ENCODE measurements at places on chromosomes 6 and 20. TPM values are rescaled to one million over a fixed set of nuclear protein-coding genes. Genes with fewer than 3 reads are reported as not detected.

DNA sequence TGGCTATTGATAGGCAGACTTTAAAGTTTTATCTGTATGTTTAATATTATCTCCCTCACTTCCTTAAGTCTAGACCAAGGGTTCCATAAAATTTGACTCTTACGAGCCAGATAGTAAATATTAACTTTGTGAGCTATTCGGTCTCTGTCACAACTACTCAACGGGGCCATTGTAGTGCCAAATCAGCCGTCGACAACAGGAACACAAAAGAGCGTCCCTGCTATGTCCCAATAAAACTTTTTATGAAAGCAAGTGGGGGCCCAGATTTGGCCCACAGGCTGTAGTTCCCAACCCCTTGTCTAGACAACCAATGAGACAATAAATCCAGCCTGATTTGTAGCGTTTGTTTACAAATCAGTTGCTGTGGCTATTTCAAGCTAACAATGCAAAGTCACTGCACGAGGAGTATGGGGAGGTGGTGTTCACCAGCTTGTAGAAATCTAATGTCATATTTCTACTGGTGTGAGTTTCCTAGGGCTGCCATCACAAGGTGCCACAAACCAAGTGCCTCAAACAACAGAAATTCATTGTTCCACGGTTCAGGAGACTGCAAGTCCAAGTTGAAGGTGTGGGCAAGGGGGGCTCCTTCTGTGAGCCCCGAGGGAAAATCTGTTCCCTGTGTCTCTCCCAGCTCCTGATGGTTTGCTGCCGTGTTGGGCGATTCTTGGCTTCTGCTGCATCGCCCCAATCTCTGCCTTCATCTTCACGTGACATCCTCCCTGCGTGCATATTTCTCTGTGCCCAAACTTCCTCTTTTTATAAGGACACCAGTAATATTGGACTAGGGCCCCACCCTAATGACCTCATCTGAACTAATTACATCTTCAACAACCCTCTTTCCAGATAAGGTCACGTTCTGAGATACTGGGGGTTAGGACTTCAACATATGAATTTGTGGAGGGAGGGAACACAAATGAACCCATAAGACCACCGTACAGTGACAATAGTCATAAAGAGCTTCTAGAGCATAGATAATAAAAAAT, 356.0 kb upstream of the JARID2 start:
- H3K36me3 ChIP-seq, result no peaks in the 10 kb centered on the region
- DNase-seq, result no peak
- H3K27ac ChIP-seq, result no peak overlapping the region
- H3K4me1 ChIP-seq, result no peaks in the 10 kb centered on the region

DNA sequence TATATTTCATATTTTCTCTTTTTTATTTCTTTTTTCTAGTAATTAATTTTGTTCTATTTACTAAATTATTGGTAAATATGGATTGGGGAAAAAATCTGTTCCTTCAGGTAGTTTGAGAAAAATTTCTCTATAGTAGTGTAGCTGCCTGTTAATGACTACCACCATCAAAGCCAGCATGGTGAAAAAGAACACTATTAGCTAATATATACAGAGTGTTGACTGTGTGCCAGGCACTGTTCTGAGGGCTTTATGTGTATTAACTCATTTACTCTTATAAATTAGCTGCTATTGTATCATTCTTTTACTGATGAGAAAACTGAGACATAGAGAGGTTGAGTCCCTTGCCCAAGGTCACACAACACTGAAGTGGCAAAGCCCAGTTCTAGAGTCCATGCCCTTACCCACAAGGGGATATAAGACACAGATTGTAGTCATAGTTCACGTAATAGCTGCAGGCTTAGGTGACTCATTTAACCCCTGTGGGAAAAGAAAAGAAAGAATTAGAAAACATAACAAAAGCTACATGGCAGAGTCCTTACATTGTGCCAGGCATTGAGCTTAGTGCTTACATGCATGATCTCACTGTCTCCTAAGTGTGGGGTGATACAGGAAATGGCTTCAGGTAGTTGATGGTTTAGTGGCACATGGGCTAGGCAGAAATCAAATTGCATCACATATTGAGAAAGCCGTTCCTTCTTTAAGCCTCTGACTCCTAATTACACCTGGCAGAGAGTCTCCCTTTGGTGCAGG, 12.2 kb upstream of the AKIRIN2 start:
- H3K27me3 ChIP-seq, result no peaks in the 10 kb centered on the region
- H3K4me3 ChIP-seq, result no peak overlapping the region
- H3K36me3 ChIP-seq, result no peaks in the 10 kb centered on the region
- peaks cover 5% of the 10 kb centered on the region for H3K4me1 ChIP-seq
- DNase-seq, result no peak
- H3K27ac ChIP-seq, result peak overlapping the region; percentile 4

DNA sequence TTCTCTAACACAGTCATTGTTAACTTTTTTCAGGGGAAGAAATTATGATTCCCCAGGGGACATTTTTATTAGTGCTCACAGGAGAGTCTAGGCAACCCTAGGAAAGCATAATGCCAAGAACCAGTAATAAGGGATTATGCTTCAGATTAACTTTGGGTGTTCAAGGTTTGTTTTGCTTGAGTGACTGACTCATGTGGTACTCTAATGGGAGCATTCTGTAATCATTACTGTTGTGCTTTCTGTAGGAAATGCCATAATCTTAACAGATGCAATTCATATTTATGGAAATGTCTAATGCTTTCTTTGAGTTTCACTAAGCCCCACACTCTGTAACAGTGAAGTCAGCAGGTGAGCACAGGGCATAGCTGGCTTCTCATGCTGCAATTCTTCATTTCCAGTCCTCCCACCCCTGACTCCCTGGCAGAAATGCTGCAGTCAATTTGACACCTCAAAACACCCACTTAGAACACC, 263.4 kb upstream of the MAN1A1 start:
- H3K4me1 ChIP-seq, result peaks cover 3% of the 10 kb centered on the region
- no peaks in the 10 kb centered on the region for H3K27me3 ChIP-seq
- H3K27ac ChIP-seq, result no peak overlapping the region
- H3K4me3 ChIP-seq, result no peak overlapping the region
- no peak for DNase-seq
- no peaks in the 10 kb centered on the region for H3K36me3 ChIP-seq

DNA sequence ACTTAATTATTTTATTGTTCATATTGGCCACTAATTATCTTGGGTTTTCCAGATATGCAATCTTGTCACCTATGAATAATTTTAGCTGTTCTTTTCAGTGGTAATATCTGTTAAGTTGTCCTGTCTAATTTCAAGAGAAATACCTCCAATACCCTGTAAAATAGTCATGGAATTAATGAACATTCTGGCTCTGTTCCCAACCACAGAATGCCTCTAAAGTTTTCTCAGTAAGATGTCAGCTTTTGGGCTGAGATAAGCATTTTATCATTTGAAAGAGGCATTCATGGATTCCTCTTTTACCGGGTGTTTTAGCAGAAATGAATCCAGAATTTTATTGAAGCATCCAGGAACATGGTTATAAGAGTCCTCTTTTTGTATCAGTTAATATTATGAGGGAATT, 109.3 kb downstream of the WDR27 start:
- H3K27me3 ChIP-seq, result no peaks in the 10 kb centered on the region
- H3K36me3 ChIP-seq, result no peaks in the 10 kb centered on the region
- peaks cover 17% of the 10 kb centered on the region for H3K4me1 ChIP-seq
- no peak for DNase-seq
- no peak overlapping the region for H3K27ac ChIP-seq
- H3K4me3 ChIP-seq, result no peak overlapping the region

DNA sequence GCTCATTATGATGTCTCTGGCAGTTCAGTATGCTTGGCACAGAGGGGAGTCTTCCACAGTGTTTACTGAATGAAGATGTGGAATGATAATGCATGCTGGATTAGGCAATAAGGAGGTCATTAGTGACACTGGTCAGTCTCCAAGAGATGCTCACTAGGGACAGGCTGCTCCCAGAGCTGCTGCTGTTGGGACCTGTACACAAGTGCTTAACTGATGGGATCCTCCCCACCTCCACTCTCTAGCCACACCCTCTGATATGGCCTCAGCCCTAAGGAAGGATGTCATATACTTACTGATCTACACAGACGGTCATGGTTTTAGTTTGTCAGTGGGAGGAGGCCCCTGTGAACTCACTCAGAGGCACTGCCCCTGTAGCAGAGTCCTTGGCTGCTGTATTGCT, 73.4 kb downstream of the MYB start:
- H3K4me3 ChIP-seq, result no peak overlapping the region
- H3K4me1 ChIP-seq, result no peaks in the 10 kb centered on the region
- no peak for DNase-seq
- no peak overlapping the region for H3K27ac ChIP-seq
- no peaks in the 10 kb centered on the region for H3K36me3 ChIP-seq

The SOX18 gene
- polyA plus RNA-seq, result not detected

DNA sequence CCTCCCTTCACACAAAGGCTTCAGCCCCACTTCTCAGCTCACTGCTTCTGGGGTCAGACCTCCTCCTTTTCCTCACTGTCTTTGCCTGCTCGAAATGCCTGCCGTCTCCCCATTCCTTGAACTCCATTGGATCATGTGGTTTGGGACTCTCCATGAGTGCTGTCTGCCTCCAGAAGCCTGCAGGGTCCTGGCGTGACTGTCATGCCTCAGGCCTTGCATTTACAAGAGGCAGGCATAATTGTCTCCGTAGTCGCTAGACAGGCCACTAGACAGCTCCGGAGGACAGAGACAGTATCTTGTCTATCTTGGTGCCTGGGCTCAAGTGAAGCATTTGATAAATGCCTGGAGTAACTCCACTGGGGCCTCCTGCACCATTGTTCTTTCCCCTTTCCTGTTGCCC, 15.3 kb downstream of the PNLDC1 start:
- H3K36me3 ChIP-seq, result no peaks in the 10 kb centered on the region
- DNase-seq, result no peak
- no peaks in the 10 kb centered on the region for H3K27me3 ChIP-seq
- no peak overlapping the region for H3K4me3 ChIP-seq

GRCh38 chr6:3052481-3053230, 15.6 kb upstream of the RIPK1 start:
- no peaks in the 10 kb centered on the region for H3K4me1 ChIP-seq
- peaks cover 3% of the 10 kb centered on the region for H3K27me3 ChIP-seq
- H3K36me3 ChIP-seq, result no peaks in the 10 kb centered on the region

DNA sequence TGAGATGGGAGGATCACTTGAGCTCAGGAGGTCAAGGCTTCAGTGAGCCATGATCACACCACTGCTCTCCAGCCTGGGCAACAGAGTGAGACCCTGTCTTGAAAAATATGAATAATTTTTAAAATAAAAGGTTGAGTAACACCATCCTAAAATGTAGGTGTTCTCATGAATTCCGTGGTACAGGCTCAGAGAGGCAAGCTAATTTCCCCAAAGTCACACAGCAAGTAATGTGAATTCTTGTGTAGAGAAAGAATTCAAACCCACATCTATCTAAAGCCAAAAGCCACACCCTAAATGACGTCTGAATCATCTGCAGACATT, 80.5 kb downstream of the ZNF217 start:
- no peak overlapping the region for H3K27ac ChIP-seq
- no peak overlapping the region for H3K4me3 ChIP-seq
- H3K4me1 ChIP-seq, result no peaks in the 10 kb centered on the region
- no peaks in the 10 kb centered on the region for H3K36me3 ChIP-seq
- H3K27me3 ChIP-seq, result no peaks in the 10 kb centered on the region

GRCh38 chr6:118700531-118700930, 49.1 kb upstream of the CEP85L start:
- no peak overlapping the region for H3K27ac ChIP-seq
- no peaks in the 10 kb centered on the region for H3K27me3 ChIP-seq
- no peak overlapping the region for H3K4me3 ChIP-seq
- no peak for DNase-seq

The LGSN gene
- not detected for polyA plus RNA-seq

The ANKRD60 gene
- polyA plus RNA-seq, result not detected

The RAET1G gene
- not detected for polyA plus RNA-seq

GRCh38 chr6:160305926-160306713, 42.1 kb upstream of the SLC22A3 start:
- no peaks in the 10 kb centered on the region for H3K27me3 ChIP-seq
- DNase-seq, result no peak
- H3K27ac ChIP-seq, result no peak overlapping the region
- no peaks in the 10 kb centered on the region for H3K4me1 ChIP-seq

The CD83 gene
- polyA plus RNA-seq, result 75.8 TPM

- no peak for DNase-seq
- no peaks in the 10 kb centered on the region for H3K4me1 ChIP-seq
- H3K4me3 ChIP-seq, result no peak overlapping the region
- H3K27me3 ChIP-seq, result no peaks in the 10 kb centered on the region
- no peak overlapping the region for H3K27ac ChIP-seq
Measured at GRCh38 chr20:1312308-1312707, 16.6 kb downstream of the SDCBP2 start.

The MTFR2 gene
- 25.9 TPM for polyA plus RNA-seq

- H3K4me3 ChIP-seq, result no peak overlapping the region
- no peaks in the 10 kb centered on the region for H3K27me3 ChIP-seq
- DNase-seq, result no peak
Measured at GRCh38 chr20:13447385-13448180, 191.1 kb downstream of the TASP1 start.

DNA sequence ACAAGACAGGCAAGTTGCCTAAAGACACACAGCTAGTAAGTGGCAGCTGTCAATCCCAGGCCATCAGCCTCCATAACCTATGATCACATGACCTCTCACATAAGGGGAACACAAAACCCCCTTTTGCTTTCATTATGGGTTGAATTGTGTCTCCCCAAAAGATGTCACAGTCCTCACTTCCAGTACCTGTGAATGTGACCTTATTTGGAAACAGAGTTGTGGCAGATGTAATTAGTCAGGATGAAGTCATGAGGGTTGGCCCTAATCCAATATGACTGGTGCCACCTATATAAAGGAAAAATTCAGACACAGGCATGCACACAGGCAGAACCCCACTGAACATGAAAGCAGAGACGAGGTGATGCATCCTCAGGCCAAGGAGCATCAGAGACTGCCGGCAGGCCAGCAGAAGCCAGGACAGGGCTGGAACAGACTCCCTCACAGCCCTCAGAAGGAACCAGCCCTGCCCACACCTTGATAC, 33.6 kb downstream of the GFOD1 start:
- H3K27me3 ChIP-seq, result no peaks in the 10 kb centered on the region
- peaks cover 24% of the 10 kb centered on the region for H3K36me3 ChIP-seq
- DNase-seq, result peak; percentile 65
- H3K27ac ChIP-seq, result peak overlapping the region; percentile 71
- H3K4me1 ChIP-seq, result peaks cover 46% of the 10 kb centered on the region

The HIVEP1 gene
- 11.9 TPM for polyA plus RNA-seq

The HSPA1L gene
- 1.6 TPM for polyA plus RNA-seq

- H3K36me3 ChIP-seq, result no peaks in the 10 kb centered on the region
- H3K27me3 ChIP-seq, result no peaks in the 10 kb centered on the region
- no peak overlapping the region for H3K27ac ChIP-seq
- H3K4me1 ChIP-seq, result no peaks in the 10 kb centered on the region
Measured at GRCh38 chr6:100096341-100096740, 102.3 kb upstream of the MCHR2 start.

GRCh38 chr20:62387933-62388635, 1.2 kb downstream of the RPS21 start:
- peak overlapping the region; percentile 93 for H3K27ac ChIP-seq
- H3K27me3 ChIP-seq, result no peaks in the 10 kb centered on the region
- peaks cover 9% of the 10 kb centered on the region for H3K36me3 ChIP-seq

Data from GM12878 (cell line).